ENCODE measurements at places on chromosomes 11 and 22.

DNA sequence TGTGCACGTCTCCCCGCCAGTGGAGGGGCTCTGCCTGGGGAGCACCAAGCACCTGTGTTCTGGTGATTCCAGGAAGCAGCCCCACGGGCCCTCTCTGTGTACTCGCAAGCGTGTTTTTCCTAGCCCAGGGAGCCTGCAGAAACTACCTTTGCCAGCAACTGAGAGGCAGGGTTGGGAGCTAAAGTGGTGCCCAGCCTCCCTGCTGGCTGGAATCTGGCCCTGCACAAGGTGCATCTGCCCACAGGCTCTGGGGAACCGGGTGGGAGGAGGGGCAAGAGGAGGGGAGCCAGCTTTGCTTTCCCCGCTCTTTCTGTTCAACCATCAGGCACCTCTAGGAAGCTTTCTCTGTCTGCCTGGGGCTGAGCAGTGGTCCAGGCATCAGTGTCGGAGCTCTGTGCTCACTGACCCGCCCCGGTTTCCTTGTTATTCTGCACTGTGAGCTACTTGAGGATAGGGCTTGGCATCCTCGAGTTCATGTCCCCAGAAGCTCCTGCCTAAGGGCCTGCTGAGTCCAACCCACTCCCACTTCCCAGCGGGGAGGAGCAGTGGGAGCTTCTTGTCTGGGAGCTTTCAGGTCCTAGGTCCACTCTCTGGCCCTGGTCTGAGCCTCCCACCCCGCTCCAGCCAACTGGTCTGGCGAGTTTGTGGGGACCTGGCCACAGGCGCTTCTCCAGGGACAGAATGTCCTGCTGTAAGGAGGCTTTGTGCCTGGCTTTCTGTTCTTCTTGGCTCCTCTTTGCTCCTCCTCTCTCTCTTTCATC lies 14.9 kb downstream of the DAGLA start:
- DNase-seq, result no peak

DNA sequence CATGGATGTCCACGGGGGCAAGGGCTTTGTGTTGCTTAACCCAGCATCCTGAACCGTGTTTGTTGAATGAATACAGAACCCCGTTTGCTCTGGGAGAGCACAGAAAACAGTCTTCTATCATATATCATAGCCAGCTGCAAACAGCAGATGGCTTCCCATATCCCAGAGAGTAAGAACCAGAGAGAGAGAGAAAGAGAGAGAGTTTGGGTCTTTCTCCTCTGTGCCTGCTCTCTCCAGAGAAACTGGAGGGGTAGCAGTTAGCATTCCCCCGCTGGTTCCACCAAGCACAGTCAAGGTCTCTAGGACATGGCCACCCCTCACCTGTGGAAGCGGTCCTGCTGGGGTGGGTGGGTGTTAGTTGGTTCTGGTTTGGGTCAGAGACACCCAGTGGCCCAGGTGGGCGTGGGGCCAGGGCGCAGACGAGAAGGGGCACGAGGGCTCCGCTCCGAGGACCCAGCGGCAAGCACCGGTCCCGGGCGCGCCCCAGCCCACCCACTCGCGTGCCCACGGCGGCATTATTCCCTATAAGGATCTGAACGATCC lies 440 bp upstream of the TIMP3 start:
- no peak for DNase-seq

GRCh38 chr22:26579331-26579886 lies 10.5 kb downstream of the TPST2 start:
- no peak for DNase-seq

- DNase-seq, result no peak
These were observed 15.9 kb downstream of the SEZ6L start for GRCh38 chr22:26185190-26185589.

- DNase-seq, result peak; percentile 22
These were observed 311.6 kb downstream of the AASDHPPT start for GRCh38 chr11:106389101-106389500.

DNA sequence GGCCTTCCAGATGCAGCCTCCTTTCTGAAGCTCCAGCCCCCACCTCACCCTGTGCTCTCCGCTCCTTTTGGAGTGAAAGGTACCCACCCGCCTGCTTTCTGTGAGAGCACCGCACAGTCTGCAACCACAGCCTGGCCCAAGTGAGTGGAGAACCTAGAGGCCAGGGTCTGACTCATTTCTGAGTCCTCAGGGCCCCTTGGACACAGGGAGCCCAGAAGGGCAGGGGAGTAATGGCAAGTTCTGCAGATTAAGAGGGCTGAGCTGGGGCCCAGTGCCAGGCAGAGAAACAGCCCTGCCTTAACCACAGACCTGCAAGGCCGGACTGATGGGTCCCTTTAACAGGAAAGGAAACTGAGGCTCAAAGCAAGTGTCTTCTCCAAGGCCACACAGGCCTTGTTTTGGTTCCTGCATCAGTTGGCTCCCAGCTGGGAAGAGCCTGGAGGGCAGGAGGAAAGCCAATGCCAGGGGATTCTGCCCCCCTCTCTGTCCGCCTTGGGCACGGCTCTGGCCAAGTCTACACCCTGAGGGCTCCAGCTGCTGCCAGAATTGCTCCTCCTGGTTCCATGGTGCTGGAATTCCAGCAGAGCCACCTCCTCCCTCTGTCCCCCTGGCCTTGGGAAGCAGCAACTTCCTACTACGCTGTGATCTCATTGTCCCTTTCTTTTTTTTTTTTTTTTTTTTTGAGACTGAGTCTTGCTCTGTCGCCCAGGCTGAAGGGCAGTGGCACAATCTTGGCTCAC lies 55.1 kb downstream of the CYTH4 start:
- peak; percentile 41 for DNase-seq

DNA sequence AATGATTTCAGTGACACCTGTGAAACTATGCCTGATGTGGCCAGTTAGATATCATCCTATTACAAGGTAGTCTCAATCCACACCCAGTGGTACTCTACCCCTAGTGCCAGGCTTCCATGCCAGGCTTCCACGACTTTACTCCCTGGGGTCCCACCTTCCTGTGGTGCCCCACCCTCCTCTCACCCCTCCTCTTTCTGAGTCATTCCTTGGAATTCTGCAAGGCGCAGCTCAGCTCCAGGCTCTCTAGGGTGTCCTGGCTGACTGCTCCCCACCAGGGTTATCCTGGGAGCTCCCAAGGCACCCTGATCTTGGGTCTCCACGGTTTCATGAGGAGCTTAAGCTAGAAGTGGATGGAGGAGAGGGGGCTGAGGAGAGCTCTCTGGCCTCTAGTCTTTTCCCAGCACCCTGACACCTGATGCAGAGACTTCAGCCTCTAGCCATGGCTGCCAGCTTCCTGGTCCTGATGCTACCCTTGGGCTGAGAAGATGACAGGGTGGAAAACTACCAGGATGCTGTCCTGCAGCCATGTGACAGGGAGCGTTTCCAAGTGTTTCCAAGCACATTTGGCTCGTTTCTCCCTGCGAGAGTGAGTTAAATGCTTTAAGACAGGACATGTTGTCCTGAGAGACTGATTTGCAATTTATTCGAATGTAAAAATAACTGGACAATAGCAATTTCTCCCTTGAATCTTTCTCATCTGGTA lies 1461.2 kb downstream of the TBC1D22A start:
- no peak for DNase-seq

GRCh38 chr11:32092581-32093170 lies 1.8 kb downstream of the RCN1 start:
- no peak for DNase-seq

DNA sequence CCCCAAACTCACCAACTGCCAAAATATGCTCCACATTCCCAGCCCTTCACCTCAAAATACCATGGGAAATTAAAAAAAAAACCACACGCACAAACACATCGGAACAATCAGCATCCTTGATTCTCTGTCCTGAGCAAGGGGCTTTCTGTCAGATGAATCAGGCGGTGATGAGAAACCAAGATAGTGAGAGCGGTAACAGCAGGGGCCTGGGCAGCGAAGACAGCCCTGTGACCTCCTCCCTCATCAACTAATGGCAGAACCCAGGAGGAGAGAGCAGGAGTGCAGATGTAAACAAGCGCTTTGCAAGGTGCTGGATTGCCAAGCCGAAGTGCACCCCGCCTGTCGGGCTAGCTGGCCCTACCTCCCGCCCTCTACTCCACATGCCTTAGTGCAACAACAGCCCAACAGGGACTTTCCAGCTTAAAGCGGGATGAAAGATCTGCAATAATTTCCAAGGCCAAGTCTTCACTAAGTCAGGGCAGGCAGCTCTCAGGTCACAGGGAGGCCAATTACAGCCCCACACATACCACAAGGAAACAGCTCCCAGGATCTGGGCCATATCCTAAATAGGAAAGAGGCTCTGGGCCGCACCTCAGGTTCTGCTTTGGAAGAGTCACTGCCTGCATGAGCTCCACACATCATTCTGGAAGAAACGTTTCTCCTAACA lies 72.2 kb upstream of the BID start:
- DNase-seq, result peak; percentile 53

GRCh38 chr11:102047305-102047924 lies at the start of gene CFAP300:
TSS of gene CFAP300 (plus strand) at chr11:102047437. CDS start at chr11:102047471, 34 bp downstream.
- DNase-seq, result peak; percentile 97

GRCh38 chr11:61874377-61874809 lies 17.0 kb downstream of the FADS3 start:
- no peak for DNase-seq

GRCh38 chr11:72634472-72635095 lies 39.6 kb downstream of the PDE2A start:
- DNase-seq, result no peak

GRCh38 chr22:36775586-36775963 lies 344 bp downstream of the IFT27 start:
- no peak for DNase-seq

GRCh38 chr11:23413057-23413456 lies 552.8 kb upstream of the CCDC179 start:
- no peak for DNase-seq

- no peak for DNase-seq
These were observed 4.6 kb downstream of the PATZ1 start for GRCh38 chr22:31341386-31342088.

- no peak for DNase-seq
These were observed 302.6 kb upstream of the FAT3 start for GRCh38 chr11:91921974-91922373.

- no peak for DNase-seq
These were observed 11.6 kb downstream of the ATXN10 start for GRCh38 chr22:45683248-45683647.

GRCh38 chr11:69295995-69296889 lies 2.3 kb downstream of the MYEOV start:
- DNase-seq, result peak; percentile 82

GRCh38 chr22:42949159-42949558 lies 65.8 kb downstream of the PACSIN2 start:
- DNase-seq, result peak; percentile 82

GRCh38 chr22:20523086-20523983 lies 15.9 kb downstream of the MED15 start:
- DNase-seq, result peak; percentile 74

DNA sequence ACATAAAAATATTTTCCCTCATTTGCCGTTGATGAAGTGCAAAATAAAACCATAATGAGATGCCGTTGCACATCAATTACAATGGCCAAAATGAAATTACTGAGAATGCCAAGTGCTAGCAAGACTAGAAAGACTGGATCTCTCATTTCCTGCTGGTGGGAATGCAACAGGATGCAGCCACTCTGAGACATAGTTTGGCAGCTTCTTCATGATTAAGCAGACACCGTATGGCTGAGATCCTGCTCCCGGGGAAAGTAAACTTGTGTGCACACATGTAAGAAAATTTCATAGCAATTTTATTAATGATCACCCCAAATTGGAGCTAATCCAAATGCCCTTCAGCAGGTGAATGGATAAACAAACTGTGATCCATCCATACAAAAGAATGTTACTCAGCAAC lies 1013.2 kb downstream of the TBC1D22A start:
- DNase-seq, result no peak

DNA sequence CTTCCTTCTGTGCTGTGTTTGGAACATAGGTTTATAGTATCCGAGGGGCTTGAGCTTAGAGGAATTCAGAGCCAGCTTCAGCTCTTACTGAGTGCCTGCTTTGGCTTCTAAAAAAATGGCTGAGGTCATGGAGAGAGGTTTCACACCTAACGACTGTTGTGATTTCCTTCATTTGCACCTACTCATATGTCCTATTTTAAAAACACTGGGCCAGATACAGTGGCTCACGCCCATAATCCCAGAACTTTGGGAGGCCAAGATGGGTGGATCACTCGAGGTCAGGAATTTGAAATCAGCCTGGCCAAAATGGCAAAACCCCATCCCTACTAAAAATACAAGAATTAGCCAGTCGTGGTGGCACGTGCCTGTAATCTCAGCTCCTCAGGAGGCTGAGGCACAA lies 38.3 kb upstream of the SYT13 start:
- no peak for DNase-seq

GRCh38 chr11:2839395-2839943 lies 46.1 kb downstream of the CDKN1C start:
- DNase-seq, result no peak

- no peak for DNase-seq
These were observed 16.1 kb downstream of the ARHGAP1 start for GRCh38 chr11:46684367-46684766.

DNA sequence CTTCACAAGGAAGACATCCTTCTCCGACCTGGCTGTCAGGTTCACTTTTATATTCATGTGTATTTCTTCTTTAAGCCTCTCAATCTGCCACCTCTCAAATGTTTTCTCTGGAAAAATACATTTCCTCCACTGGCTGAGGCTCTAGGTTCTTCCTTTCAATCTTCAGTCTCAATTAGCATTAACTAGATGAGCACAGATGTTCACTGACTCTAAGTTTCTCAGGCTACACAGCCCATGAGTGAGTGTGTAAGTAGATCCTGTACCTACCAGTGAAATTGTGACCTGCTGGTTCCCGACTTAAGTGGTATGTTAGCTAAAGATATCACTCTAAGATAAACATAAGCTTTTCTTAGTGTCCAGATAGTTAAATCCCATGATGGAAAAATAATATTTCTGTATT lies 206.9 kb downstream of the ADAMTS15 start:
- no peak for DNase-seq

- DNase-seq, result peak; percentile 94
These were observed at the start of gene CD81 for GRCh38 chr11:2376751-2377451. TSS of gene CD81 (plus strand) at chr11:2377310. CDS start at chr11:2377550, 240 bp downstream.

DNA sequence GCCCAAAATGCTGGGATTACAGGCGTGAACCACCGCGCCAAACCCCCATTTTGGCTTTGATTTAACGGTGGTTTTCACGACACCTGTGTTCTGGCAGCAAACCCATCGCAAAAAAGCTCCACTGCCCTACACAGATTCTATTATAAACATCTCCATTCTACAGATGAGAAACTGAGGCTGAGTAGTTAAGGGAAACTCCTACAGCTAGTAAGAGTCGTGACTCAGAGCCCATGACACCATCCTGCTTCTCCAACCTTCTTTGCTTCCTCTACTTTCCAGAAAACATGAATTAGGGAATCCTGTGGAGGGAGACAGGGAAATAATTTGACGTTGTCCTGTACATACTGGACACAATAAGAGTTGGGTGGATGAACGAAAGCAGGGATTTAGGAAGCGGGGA lies 429 bp upstream of the SNX15 start:
- DNase-seq, result no peak
